Caudate nucleus (tissue), 63 donors: ENCODE measurements at places on chromosomes 1 and 21.

GRCh38 chr1:184438363-184438762 lies 51.5 kb downstream of the C1orf21 start:
- no peak for DNase-seq

GRCh38 chr1:205451202-205451601 lies 4.6 kb downstream of the BLACAT1 start:
- DNase-seq: no peak

- no peak for DNase-seq
These were observed 140.8 kb upstream of the ZNF644 start for GRCh38 chr1:91162613-91163012.

GRCh38 chr1:234639961-234640360 lies 30.0 kb upstream of the IRF2BP2 start:
- no peak for DNase-seq

GRCh38 chr1:173423291-173423690 lies 53.8 kb upstream of the PRDX6 start:
- DNase-seq: no peak

GRCh38 chr1:219771080-219771479 lies 157.3 kb downstream of the SLC30A10 start:
- no peak for DNase-seq

GRCh38 chr1:182348961-182349747 lies 42.4 kb downstream of the GLUL start:
- no peak for DNase-seq

- no peak for DNase-seq
These were observed 2.4 kb upstream of the DHDDS start for GRCh38 chr1:26429721-26430120.

GRCh38 chr1:43444151-43444828 lies 9.4 kb downstream of the HYI start:
- no peak for DNase-seq

DNA sequence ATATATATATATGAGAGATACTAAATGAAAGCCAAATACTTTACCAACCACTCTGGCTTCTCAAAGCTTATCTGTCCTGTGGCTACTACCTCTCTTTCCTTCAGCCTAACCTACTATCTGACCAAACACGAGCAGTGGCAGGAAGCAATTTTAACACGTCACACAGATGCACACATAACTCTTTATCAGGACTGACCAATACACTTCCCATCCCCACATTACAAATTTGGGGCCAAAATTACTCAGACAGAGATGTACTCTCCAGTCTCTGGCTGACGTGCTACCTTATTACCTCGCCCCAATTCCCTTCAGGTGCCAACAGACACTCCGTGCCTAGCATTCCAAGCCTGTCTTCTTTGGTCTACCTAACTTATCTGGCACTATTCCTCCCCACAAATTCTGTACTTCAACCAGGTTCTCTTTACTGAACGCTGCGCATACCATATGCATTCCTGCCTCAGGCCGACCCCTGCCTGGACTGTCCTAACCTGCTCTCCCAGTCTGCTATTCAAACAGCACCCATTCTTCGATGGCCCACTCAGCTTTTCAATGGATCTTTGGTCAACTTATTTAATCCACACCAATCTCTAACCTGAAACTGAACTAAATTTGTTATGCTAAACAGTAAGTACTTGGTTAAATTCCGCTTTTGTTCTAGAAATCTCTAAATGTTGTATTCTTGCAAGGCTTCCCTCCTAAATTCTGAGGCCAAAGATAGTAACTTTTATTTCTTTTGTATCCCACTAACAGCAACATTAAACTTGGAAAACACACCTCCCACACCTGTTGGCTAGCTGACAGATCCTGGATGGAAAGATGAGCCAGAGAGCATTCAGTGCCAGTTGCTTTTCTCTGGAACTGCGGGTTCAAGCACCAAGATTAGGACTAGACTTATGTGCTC lies 27.9 kb downstream of the RERE start:
- no peak for DNase-seq

- no peak for DNase-seq
These were observed 101.4 kb downstream of the TSEN15 start for GRCh38 chr1:184152974-184153373.

GRCh38 chr1:10773376-10773775 lies 23.1 kb downstream of the CASZ1 start:
- DNase-seq: no peak

- no peak for DNase-seq
These were observed 46.9 kb downstream of the KIRREL1 start for GRCh38 chr1:158040323-158040722.

DNA sequence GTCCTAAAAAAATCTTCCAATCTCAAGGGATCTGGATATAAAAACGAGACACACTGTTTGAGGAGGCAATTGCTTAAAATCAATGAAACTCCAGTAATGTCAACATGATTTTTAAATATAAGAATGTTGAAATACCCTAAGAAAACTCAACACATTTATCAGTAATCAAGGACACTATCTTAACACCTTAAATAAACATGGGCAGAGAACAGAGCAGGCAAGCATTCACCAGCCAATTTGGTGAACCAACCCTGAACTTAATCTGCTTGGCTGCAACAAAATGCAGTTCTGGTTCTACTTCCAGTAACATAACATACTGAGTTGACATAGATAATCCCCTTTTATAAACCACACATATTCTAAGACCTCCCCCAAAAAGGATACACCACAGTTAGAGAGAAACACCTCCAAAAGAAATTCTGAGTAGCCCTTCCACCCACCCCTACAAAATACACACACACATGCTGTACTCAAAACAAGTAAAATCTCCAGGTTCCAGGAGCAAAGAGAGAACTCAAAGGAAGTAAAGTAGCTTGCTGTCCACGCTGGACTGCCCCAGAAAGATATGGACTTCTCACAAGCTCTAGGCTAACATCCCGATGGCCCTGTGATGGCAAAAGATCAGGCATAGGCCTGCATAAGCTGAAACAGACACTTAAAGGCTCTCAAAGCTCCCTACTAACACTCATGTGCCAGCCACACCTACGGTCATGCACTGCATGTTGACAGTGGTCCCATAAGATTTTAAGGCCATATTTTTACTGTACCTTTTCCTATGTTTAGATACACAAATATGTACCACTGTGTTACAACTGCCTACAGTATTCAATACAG lies 30.5 kb downstream of the TP53BP2 start:
- no peak for DNase-seq

DNA sequence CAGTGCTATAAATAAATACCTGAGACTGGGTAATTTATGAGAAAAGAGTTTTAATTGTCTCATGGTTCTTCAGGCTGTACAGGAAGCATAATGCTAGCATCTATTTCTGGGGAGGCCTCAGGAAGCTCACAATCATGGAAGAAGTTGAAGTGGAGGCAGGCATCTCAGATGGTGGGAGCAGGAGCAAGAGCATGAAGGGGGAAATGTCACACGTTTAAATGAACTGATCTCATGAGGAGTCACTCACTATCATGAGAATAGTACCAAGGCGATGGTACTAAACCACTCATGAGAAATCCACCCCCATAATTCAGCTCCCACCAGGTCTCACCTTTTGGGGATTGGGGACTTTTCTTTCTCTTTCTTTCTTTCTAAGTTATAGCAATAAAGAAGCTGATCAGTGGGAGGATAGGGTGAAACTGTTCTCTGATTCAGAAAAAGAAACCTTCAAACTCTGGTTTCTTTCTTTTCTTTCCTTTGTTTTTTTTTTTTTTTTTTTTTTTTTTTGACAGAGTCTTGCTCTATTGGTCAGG lies 17.1 kb upstream of the SPAG17 start:
- DNase-seq: no peak

- no peak for DNase-seq
These were observed 141.3 kb downstream of the TNR start for GRCh38 chr1:175602026-175602585.

DNA sequence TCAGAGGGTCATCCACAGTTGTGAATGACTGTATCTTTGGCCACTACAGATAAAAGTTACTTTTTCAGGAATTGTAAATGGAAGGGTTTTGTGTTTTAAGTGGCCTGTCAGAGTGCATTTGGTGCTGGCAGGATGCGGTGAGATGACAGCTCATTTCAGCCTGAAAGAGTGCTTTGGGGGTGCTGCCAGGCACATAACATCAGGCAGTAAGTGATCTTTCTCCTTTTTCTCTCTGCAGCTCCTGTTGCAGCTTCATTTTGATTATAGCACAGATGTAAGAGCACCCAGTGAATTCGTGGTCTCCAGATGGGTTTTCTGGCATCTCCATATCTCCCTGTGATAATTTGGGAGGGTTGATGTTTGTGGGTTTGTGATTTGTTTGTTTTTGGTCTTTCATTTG lies 14.8 kb upstream of the FAM163A start:
- DNase-seq: no peak

DNA sequence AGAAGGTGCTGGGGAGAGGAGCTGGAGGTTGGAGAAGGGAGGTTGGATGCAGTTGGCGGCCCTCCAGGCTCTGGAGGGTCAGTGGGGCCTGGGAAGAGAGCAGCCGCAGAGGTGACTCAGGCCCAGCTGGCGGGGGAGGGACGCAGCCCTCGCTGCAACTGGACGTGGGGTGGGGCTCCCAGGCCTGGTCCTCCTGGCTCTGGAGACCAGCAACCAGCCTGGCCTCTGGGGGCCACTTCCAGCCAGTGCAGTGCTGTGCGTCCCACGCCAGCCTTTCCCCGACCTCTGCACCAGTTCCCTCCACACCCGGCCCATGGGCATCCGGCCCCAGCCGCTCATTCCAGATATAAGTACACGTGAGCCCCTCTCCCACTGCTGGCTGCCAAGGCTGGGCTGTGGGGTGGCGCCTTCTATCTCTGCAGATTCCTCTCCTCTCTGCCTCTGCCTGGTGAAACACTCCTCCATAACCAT lies 38.0 kb upstream of the COL18A1 start:
- no peak for DNase-seq

DNA sequence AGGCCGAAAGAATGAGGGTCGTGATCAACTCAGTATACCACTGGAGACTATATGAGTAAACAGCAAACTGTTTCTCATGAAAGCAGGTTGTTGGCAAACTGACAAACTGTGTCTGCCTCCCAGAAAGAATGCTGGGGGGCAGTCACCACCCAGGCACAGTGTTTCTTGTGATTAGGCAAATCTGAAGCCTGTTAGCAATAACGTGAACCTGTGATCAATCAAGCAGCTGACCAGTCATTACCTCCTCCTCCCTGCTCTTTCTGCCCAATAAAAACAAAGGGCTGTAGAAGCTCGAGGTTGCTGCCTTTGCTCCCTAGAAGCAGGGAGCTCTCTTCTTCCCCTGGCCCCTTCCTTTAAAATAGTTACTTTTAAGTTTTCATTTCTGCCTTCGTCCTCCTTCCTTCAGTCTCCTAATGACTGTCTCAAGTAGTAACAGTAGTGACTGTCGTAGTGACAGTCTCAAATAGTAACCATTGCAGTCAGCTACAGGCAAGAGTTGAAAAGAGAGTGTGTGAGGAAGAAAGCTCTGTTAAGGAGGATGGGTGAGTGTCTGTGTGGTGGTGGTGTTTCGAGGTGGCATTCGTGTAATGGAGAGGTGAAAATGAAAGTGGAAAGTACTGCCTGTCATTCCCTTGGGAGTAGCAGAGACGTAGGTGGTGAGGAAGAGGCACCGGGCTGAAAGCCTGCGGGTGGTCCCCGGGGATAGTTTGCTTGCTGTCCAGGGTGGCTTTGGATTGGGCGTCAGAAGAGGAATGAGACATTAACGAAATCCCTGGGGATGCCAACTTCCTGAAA lies 14.5 kb downstream of the HHAT start:
- no peak for DNase-seq

DNA sequence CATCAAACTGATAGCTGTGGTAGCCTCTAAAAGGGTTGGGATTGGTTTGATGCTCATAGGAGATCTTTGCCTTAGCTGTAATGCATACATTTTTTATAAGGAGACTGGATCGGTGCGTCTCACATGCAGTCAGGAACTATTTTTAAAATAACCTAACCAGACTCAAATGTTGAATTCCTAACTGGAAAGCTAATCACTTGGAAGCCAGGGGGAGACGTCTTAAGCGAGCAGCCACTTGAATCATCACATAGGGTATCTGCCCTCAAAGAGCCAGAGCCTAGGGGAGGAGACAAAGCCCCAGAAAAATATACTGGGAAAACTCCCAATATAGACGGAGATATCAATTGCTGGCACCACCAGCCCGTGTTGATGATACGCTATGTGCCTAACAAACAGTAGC lies 61.7 kb upstream of the PUM1 start:
- DNase-seq: no peak

DNA sequence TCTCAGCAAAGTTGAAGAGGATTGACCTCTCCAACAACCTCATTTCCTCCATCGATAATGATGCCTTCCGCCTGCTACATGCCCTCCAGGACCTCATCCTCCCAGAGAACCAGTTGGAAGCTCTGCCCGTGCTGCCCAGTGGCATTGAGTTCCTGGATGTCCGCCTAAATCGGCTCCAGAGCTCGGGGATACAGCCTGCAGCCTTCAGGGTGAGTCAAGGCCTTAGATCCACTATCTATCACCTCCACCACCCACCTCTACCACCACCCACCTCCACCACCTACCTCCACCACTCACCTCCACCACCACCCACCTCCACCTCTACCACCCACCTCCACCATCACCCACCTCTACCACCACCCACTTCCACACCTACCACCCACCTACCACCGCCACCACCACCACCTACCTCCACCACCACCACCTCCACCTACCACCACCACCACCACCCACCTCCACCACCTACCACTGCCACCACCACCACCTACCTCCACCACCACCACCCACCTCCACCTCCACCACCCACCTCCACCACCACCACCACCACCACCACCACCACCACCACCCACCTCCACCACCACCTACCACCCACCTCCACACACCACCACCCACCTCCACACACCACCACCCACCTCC lies 5.8 kb downstream of the OPTC start:
- no peak for DNase-seq

DNA sequence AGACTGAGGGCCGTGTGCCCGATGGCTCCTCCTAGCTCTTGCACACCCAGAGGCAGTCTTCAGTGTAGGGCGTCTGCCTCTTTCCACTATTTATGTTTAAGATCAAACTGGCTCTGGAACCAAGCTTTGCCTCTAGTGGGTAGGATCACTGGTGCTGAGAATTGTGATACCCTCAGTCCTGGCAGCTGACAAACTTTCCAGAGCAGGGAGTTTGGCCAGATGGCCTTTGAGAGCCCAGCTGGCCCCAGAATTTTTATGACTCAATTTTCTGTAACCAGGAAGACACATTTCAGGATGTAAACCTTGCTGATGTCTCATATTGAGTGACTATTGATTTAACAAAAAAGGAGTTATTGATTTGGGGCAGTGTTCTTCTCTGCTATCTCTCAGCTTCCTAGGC lies 6.7 kb downstream of the COQ8A start:
- no peak for DNase-seq

GRCh38 chr1:209324901-209325871 lies 258.3 kb upstream of the CAMK1G start:
- no peak for DNase-seq

GRCh38 chr1:51829058-51829457 lies 49.5 kb downstream of the NRDC start:
- no peak for DNase-seq

DNA sequence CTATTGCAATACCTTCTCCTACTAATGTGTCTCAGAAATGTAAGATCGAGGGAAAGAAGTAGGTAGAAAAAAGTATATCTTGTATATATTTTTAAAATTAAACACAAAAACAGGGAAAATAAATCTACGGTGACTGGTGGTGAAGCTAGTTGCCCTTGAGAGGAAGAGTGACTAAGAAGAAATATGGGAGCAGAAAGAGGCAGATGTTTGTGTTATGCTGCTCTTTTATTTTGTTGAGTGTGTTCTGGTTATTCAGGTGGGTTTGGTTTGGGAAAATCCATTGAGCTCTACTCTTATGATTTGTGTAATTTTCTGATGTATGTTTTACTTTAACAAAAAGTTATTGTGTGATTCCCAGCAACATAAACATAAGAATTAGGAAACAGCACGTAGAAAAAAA lies 444.9 kb upstream of the B3GALT2 start:
- no peak for DNase-seq

GRCh38 chr1:228884615-228885566 lies 149.6 kb downstream of the RHOU start:
- no peak for DNase-seq
